Stimulated activated CD8-positive, alpha-beta memory T cell treated with anti-CD3 and anti-CD28 coated beads, Interleukin-2, amount 100 ng/mL, for 1 hour (primary cell): ENCODE measurements at places on chromosomes 7 and 10.

- no peak for DNase-seq
Observed at GRCh38 chr10:89526358-89526757, 9.0 kb downstream of the SLC16A12 start.

DNA sequence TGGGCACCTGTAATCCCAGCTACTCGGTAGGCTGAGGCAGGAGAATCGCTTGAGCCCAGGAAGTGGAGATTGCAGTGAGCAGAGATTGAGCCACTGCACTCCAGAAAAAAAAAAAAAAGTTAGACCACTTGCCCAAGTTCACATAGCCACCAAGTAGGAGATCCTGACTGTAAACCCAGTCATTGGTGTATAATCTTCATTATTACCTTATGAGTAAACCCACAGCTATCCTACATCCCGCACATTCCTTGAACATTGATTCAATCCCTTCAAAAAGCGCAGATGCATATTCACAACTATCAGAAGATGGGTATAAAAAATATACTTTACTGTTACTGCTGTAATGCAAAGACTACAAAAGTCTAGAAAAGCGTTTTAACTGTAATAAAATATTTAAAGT is 512.9 kb downstream of the SUGCT start:
- no peak for DNase-seq

GRCh38 chr10:61172182-61172926 is 228.4 kb upstream of the RHOBTB1 start:
- no peak for DNase-seq

DNA sequence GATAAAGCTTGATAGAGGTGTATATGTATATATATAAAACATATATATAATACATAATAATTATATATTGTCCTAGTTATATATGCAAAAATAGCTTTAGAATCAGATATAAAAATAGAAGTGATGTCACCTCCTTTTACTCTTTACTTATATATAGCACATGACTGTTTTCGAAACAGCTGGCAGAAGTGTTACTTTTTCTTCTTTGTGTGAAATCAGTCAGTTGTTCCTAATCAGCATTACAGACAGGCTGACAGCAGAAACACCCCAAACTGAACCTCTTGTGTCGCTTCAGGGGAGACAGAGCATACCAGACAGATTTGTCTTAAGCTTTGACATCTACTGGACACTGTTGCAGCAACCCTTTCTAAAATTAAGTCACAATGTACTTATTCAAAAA is 684.9 kb upstream of the CELF2 start:
- no peak for DNase-seq

DNA sequence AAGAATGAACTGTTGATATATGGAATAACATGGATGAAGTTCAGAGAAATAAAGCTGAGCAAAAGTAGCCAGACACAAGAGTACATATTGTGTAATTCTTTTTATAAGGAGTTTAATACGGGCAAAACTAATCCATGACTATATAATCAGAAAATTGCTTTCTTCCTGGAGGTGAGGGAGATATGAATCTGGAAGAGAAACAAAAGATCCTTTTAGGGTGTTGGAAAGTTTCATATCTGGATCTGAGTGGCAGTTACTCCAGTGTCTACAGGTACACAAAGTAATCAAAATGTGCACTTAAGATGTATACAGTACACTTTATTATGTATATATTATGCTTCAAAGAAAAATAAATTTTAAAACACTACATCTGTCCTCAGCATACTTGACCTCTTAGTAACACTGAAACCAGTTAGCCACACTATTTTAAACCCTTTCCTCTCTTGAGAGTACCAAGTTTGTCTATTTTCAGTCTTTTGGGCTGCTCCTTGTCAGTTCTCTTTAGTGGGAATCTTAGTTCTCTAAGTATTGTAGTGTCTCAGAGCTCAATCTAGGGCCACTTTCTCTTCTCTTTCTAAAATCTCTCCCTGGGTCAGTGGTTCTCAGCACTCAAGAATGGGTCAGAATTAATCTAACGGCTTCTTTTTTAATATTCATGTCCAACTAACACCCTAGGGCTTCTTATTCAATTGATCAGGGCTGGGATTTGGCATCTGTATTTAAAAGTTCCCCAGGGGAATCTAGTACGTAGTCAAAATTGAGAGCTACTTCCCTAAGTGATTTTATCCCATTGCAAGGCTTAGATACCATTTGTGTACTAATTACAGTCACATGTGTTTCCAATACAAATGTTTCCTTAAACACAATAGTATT is 4.3 kb upstream of the LIPF start:
- DNase-seq: no peak

- no peak for DNase-seq
Observed at GRCh38 chr7:41029072-41029499, 673.8 kb downstream of the INHBA start.

DNA sequence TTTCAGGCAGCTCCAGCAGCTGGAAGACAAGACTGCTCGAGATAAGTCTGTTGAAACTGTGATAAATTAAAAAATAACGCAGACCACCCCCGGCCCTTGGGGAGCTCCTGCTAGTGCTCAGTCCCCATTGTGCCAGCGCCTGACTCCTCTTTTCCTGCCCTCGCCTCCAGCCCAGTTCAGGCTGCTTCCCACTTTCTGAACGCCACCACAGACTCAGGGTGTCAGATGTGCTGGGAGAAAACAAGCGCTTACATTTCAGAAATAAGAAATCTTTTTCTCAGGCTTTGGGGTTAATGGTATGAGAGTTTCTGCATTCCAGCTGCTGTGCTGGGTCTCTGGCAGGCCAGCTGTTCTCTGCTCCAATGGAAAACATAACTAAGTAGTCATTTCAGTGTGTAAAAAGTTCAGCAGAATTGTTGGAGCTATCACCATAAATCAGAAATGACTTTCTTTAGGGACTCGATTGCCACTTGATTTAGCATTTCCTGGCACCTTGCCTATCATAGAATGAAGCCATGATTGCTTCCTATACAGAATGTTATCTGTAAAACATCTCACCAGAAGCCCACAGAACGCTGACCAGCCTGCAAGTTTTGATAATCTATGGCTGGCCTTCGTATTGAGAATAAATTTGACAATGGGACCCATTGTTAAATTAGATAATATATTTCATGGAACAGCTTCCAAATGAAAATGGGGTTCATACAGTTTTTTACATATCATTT is 257.0 kb upstream of the ZNF32 start:
- DNase-seq: no peak

GRCh38 chr7:47610506-47611044 is 28.7 kb upstream of the TNS3 start:
- DNase-seq: no peak

DNA sequence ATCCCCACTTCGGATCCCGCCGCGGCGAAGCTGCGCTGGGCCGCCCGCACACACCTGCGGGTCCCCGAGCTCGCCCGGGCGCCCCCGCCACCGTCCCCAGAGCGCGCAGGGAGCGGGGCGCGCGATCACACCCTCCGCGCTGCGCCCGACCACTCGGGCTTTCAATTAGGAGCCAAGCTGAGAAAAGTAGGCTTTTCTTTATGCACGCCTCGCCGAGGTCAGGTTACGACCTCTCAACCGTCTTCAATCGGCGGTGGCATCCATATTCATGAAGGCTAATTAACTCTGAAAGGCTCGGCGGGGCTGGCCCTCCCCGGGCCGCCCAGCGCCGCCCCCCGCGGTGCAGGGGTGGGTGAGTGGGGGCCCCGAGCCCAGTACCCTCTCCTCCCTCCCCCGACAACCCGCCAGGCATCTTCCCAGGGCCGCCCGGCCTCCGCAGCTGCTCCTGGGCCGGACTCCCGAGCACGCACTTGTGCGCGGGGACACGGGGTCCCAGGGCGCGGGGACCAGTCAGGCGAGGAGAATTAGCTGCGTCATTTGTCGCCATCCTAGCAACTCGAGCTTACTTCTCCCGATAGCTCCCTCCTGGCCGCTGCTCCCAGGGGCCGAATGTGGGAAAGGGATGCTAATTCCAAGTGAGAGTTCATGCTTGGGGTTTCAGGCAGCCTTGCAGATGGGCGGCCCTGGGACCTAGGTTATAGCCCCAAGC is 155.5 kb upstream of the LYZL2 start:
- no peak for DNase-seq

GRCh38 chr10:13054844-13055243 is 45.1 kb upstream of the OPTN start:
- DNase-seq: no peak
